Hematopoietic multipotent progenitor cell treated with erythropoietin and hydrocortisone succinate and interleukin-3 and kit ligand, for 8 days (in vitro differentiated cells): ENCODE measurements at places on chromosomes 1 and 21.

- no peak for DNase-seq
These were observed 29.1 kb downstream of the TRPM2 start for GRCh38 chr21:44382536-44382935.

- DNase-seq: no peak
These were observed 124.1 kb downstream of the OMA1 start for GRCh38 chr1:58422436-58422835.

- DNase-seq: no peak
These were observed 16.7 kb upstream of the WASF2 start for GRCh38 chr1:27506703-27507102.

DNA sequence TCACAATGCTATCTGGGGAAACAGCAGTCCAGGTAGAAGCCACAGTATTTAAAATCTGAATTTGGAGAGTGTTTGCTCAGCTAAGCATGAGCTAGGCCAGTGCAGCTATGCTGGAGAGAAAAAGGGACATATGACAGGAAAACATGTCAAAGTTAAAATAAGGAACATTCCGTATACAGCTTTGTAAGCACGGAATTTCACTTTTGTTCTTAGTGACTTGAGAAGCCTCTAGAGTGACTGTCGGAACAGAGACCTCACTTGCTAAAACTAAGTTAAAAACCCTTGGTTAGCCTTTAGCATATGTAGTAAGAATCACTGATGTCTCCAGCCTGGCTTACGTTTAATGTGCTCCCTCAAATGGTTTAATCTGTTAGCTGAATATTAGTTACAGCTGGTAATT is 661.7 kb downstream of the KCNT2 start:
- DNase-seq: no peak

GRCh38 chr1:12594966-12595756 is 22.8 kb downstream of the DHRS3 start:
- no peak for DNase-seq

DNA sequence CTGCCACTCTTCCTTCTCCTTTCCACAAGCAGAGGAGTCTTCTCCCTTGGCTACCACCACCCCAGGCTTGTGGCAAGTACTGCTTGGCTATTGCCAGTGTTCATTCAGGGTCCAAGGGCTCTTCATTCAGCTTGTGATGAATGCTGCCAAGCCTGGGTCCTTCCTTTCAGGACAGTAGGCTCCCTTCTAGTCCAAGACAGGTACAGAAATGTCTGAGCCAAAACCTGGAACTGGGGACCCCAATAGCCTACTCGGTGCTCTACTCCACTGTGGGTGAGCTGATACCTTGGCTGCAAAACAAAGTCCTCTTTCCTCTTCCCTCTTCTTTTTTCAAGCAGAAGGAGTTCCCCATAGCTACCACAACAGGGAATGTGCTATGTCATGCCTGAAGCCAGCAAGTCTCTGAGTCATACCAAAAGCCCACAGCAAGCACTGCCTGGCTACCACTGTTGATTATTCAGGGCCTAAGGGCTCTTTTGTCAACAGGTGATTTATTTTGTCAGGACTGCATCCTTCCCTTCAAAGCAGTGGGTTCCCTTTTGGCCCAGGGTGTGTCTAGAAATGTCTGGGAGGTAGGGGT is 268.9 kb downstream of the HHAT start:
- no peak for DNase-seq

- no peak for DNase-seq
These were observed 10.6 kb upstream of the PRKACB start for GRCh38 chr1:84133479-84133878.

DNA sequence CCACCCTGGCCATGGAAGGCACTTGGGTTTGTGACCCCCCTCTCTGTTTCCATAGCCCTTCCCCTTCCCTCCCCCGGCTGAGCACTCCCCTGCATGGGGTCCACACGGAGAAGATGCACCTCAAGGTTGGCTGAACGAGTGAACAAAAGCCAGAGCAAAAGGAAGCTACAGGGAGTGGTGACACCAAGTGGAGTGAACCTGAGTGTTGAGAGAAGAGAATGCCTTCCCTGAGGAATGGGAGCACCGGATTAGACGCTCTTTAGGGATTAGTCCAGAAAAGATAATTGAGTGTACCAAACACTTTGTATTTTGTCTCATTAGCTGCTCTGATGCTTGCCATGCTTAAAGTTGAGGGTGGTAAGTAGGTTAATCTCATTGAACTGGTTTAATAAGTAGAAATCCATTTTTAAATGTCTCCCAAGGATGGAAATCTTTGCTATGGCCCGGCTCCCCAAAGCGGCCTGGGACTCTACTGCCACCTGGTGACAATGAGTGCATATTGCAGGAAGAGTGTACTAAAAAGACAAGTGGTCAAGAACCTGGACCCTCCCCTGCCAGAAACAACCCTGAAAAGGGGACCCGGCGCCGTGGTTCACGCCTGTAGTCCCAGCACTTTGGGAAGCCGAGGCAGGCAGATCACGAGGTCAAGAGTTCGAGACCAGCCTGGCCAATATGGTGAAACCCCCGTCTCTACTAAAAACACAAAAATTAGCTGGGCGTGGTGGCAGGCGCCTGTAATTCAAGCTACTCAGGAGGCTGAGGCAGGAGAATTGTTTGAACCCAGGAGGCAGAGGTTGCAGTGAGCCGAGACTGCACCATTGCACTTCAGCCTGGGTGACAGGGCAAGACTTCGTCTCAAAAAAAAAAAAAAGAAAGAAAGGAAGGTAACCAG is 150.6 kb upstream of the ZC3H12A start:
- peak; percentile 49 for DNase-seq

GRCh38 chr1:117493906-117494305 is 111.9 kb upstream of the TENT5C start:
- DNase-seq: no peak

DNA sequence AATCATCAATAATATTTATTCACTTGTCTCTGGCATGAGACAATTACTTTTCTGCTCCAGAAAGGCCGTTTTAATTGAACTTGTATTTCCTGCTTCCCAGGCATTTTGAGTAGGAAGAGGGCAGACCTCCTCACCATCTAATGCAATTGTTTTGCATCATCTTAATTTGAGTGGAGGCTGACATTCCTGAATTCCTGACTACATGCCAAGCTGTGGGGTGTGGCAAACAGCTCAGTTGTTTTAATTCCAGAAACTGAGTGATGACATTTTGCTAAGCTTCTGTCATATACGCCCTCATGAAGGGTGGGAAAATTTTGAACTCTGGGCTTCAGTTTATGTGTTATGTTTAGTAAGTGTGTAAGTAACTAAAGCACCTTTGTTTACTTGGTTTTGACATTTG is 125.4 kb upstream of the USP25 start:
- DNase-seq: no peak

DNA sequence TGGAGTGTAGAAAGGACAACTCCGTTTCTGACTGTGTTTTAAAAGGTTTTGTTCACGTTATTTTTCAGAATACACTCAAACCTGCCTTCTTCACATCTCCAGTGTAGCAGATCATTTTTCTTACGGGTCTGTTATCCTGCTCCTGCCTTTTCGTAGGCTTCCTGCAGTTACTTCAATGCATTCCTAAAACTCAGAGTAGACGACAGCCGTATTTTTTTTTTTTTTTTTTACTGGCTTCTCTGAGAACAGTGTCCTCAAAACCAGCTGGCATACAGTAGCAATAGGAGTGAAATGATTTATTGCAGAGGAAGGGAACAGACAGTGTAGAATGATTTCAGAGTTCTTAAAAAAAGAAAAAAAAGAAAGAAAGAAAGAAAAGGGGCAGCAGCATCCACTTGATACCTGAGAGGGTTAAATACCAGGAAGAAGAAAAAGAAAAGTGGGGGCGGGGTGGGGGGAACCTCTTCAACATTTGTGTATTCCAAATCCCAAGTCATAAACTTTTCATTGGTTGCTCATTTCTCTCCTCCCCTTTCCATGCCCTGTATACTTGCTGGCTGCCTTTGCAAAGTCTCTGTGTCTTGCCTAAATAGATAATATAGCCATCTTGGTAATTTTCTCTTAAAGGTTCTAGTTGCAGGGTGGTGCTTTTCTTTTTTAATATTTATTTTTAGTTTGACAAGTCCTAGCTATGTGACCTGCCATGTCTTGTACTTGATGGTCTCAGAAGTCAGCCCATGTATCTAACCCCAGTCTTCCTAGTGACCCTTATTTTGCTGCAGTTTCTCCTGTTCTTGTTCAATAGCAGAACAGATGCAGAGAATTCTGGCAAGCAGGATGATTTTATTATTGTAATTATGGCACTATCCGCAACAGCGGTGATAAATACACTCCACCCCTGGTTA is 2.8 kb downstream of the TGFB2 start:
- DNase-seq: no peak
